ENCODE measurements at places on chromosomes 4 and X. TPM values are rescaled to one million over a fixed set of nuclear protein-coding genes. Genes with fewer than 3 reads are reported as not detected.
A peak's percentile ranks its signal among the peaks of the same experiment; 100 is the strongest.

Gene C4orf36
- not detected for total RNA-seq

GRCh38 chrX:119784747-119785446, 6.5 kb downstream of the RPL39 start:
- H3K27ac ChIP-seq: no peak overlapping the region
- no peaks in the 10 kb centered on the region for H3K36me3 ChIP-seq
- no peak for DNase-seq
- no peaks in the 10 kb centered on the region for H3K4me1 ChIP-seq

- H3K36me3 ChIP-seq: peaks cover 5% of the 10 kb centered on the region
- H3K4me3 ChIP-seq: no peak overlapping the region
- no peaks in the 10 kb centered on the region for H3K27me3 ChIP-seq
These were observed 13.4 kb downstream of the KLF3 start for GRCh38 chr4:38677441-38677840.

GRCh38 chr4:139822391-139822790, 156.8 kb downstream of the MGST2 start:
- H3K4me1 ChIP-seq: no peaks in the 10 kb centered on the region
- H3K27ac ChIP-seq: no peak overlapping the region
- H3K36me3 ChIP-seq: no peaks in the 10 kb centered on the region
- H3K4me3 ChIP-seq: no peak overlapping the region

GRCh38 chrX:11759461-11760311, 1.6 kb downstream of the MSL3 start:
- H3K27ac ChIP-seq: peak overlapping the region; percentile 57
- DNase-seq: peak; percentile 86
- peak overlapping the region; percentile 51 for H3K4me3 ChIP-seq
- H3K27me3 ChIP-seq: no peaks in the 10 kb centered on the region

Gene ESX1
- not detected for total RNA-seq

Gene REST
- 38.0 TPM for total RNA-seq

DNA sequence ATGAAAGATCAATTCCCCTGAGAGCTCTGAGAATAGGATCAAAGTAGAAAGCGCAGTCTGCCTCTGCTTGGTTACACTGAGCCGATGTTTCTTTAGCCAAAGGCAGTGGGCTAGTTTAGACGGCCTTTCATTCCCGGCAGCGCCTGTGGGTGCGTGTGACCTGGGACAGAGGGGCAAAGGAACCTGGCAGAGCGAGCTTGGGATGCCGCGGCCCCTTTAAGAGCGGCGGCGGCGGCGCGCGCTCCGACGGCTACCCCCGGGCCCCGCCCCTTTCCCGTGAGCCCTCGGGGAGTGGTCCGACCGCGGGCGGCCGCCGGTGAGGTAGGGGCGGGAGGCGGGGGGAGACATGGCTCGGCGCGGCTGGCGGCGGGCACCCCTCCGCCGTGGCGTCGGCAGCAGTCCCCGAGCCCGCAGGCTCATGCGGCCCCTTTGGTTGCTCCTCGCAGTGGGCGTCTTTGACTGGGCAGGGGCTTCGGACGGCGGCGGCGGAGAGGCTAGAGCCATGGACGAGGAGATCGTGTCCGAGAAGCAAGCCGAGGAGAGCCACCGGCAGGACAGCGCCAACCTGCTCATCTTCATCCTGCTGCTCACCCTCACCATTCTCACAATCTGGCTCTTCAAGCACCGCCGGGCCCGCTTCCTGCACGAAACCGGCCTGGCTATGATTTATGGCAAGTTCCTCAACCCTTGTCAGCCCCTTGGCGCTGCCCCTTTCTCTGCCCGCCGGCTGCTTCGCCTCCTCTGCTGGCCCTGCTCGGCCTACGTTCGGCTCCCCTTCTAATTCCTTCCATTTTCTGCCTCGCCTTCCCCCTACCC, at the start of gene SLC9A6:
Gene SLC9A6 (plus strand): TSS at position 279 of the 816 bp plus-strand sequence. CDS start 224 bp downstream, at position 503.
- no peaks in the 10 kb centered on the region for H3K4me1 ChIP-seq
- H3K27me3 ChIP-seq: no peaks in the 10 kb centered on the region
- peak within 1 kb of the TSS; percentile 68 for H3K27ac ChIP-seq
- peak within 1 kb of the TSS; percentile 53 for H3K4me3 ChIP-seq
- no peaks in the 10 kb centered on the region for H3K36me3 ChIP-seq

Gene TMEM164
- total RNA-seq: 445 TPM

DNA sequence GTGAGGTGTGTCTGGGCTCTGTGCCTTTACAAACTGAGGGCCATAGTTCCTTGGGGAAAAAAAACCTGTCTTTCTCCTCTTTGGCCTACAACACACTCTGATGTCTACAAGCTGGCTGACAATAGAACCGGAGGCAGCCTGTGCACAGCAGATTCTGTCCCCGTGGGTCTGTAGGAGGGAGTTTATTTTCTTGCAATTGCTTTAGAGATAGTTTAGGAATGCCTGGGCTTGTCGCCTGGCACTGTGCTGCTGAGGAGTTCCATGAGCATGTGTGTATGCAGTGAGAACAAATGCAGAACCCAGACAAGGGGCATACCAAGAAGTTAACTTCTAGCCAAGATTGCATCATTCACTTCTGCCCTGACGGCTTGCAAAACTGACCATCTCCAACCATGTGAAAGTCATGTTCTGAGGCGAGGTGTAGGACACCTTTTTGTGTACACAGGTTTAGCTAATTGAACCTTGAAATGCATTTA, 54.1 kb downstream of the CCNI start:
- no peak overlapping the region for H3K27ac ChIP-seq
- H3K27me3 ChIP-seq: no peaks in the 10 kb centered on the region
- no peak overlapping the region for H3K4me3 ChIP-seq
- no peaks in the 10 kb centered on the region for H3K4me1 ChIP-seq
- H3K36me3 ChIP-seq: no peaks in the 10 kb centered on the region

- no peaks in the 10 kb centered on the region for H3K27me3 ChIP-seq
- H3K36me3 ChIP-seq: no peaks in the 10 kb centered on the region
- no peak overlapping the region for H3K27ac ChIP-seq
- no peaks in the 10 kb centered on the region for H3K4me1 ChIP-seq
- DNase-seq: peak; percentile 10
These were observed 12.9 kb upstream of the BMP2K start for GRCh38 chr4:78763251-78763650.

DNA sequence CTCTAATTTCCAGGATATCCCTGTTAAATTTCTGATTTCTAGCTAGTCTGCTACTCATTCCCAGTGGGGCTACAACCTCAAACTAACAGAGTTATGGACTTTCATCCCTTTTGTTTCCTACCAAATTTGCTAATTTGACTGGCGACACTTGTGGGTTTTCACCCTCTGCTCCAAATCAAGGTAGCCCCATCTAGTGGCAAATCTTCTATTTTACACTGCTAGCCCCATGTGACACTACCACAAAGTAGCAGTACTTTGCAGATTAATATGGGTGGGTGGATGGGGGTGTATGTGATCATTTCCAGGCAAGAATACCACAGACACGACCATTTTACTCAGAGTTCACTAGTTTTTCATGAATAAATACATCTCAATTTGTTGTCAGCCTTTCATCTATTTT, 150.3 kb downstream of the MSL3 start:
- no peaks in the 10 kb centered on the region for H3K36me3 ChIP-seq
- H3K4me3 ChIP-seq: no peak overlapping the region
- no peak overlapping the region for H3K27ac ChIP-seq
- no peaks in the 10 kb centered on the region for H3K27me3 ChIP-seq
- no peaks in the 10 kb centered on the region for H3K4me1 ChIP-seq

DNA sequence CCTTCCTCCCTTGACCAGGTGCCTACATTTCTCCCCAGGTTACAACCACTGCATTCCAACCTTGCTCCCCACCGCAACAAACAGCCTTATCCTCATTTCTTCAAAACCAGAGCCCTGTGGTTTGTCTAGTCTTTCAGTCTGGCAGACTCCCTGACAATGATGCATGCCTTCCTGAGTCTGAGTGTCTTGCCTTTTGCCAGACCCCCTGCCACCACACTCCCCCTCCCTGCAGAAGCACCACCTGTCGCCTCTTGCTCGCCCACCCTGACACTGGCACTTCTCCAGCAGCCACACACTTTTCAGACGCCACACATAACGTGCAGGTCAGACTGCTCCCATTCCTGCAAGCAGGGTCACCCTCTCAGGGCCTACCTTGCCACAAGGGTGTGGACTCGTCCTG, 349.2 kb upstream of the NOCT start:
- no peaks in the 10 kb centered on the region for H3K4me1 ChIP-seq
- DNase-seq: no peak
- H3K27me3 ChIP-seq: no peaks in the 10 kb centered on the region
- H3K36me3 ChIP-seq: no peaks in the 10 kb centered on the region
- no peak overlapping the region for H3K4me3 ChIP-seq

Gene PLA2G12A
- total RNA-seq: 122 TPM

GRCh38 chr4:105061136-105061696, 85.5 kb upstream of the TET2 start:
- H3K27me3 ChIP-seq: no peaks in the 10 kb centered on the region
- peak; percentile 44 for DNase-seq
- H3K36me3 ChIP-seq: no peaks in the 10 kb centered on the region
- H3K27ac ChIP-seq: no peak overlapping the region
- no peaks in the 10 kb centered on the region for H3K4me1 ChIP-seq

DNA sequence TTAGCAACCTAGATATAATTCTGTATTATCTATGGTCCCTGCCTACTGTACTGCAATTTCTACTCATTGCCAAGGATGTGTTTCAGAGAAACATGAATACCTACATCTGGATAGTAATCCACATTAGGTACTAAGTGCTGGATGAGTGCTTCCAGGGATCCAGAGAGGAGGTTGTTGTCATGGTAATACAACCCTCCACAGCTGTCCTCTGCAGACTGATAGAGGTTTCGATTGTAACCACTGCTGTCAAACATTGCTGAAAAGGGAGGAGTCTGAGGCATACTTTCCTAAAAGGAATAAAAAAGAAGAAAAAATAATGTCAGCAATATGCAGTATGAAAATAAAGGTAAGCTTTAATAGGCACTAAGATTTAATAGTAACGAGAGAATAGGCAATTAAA, 12.5 kb downstream of the RASGEF1B start:
- no peak overlapping the region for H3K4me3 ChIP-seq
- H3K27me3 ChIP-seq: no peaks in the 10 kb centered on the region
- H3K4me1 ChIP-seq: no peaks in the 10 kb centered on the region
- no peaks in the 10 kb centered on the region for H3K36me3 ChIP-seq
- DNase-seq: no peak

DNA sequence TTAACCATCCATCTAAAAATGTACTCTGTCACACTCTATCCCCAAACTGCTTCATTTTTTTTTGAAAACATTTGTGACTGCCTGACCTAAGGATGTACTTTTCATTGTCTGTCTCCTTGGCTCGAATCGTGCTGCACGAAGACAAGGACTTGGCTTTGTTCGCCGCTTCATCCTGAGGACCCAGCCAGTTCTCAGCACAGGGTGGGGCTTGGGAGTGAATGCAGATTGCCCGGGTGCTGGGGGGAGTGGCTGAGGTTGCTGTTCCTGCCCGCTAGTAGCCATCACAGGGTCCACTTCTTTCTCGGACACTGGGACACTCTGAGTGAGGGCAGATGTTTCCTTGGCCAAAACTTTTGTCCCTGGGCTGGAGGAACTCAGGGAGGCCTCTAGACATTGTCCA, 70.1 kb upstream of the CLCN4 start:
- no peak for DNase-seq
- no peaks in the 10 kb centered on the region for H3K4me1 ChIP-seq
- no peaks in the 10 kb centered on the region for H3K36me3 ChIP-seq
- no peak overlapping the region for H3K27ac ChIP-seq

All from prostate gland (tissue), 2 donors.